Activated CD4-positive, alpha-beta T cell treated with anti-CD3 and anti-CD28 coated beads, Interleukin-2, Interleukin-6, amounts not matched to agents 100 ng/mL and 50 ng/mL, durations not matched to agents 16 hours and 8 hours (primary cell): ENCODE measurements at places on chromosomes 12 and 14.

GRCh38 chr12:120961604-120962531, 16.5 kb upstream of the HNF1A start:
- no peak for DNase-seq

DNA sequence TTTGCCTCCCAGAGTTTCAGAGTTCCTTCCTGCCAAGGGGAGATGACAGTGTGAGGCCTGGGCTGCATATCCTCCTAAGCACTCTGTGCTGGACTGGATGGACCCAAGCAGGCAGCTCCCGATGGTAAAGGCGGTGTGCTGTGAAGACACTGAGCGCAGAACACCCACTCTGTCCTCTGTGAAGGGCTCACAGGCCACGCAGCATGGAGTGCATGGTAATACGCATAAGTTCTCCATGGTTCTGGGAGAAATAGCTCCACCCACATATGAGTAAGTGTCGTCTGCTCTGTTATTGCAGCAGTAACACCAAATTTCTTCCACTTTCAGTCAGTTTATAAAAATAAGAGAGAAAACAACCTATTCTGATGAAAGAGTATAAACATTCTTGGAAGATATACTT, 55.8 kb downstream of the TMEM30B start:
- no peak for DNase-seq

GRCh38 chr12:49687941-49688340, 19.3 kb downstream of the FMNL3 start:
- no peak for DNase-seq

GRCh38 chr12:45634273-45634917, 95.1 kb upstream of the ARID2 start:
- peak; percentile 4 for DNase-seq

DNA sequence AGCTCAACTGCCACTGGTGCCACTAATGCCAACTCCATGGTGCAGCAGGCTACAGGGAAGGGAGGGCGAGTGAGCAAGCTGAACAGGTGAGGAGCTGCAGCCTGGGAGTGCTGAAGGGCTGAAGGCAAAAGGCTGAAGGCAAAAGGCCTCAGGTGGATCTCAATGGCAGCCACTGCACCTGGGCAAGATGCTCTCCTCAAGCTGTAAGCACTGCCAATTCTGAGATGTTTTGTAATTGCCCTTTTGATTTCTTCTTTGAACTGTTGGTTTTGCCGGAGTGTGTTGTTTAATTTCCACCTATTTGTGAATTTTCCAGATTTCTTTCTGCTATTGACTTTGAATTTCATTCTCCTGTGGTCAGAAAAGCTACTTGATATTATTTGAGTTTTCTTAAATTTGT, 97.6 kb downstream of the PIK3C2G start:
- DNase-seq, result no peak

- peak; percentile 91 for DNase-seq
Measured at GRCh38 chr12:95102916-95103671, 29.7 kb upstream of the NR2C1 start.

DNA sequence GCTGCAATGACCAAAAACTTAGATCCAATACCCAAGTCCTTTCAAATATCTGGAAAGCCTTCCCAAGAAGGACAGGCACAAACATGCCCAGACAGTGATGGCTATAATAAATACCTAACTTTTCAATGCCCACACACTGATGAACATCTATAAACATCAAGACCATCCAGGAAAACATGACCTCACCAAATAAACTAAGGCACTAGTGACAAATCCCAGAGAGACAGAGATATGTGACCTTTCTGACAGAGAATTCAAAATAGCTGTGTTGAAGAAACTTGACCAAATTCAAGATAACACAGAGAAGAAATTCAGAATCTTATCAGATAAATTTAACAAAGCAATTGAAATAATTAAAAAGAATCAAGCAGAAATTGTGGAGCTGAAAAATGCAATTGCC, 38.7 kb upstream of the INSM2 start:
- no peak for DNase-seq

GRCh38 chr12:47408171-47408871, 297.5 kb downstream of the RPAP3 start:
- no peak for DNase-seq

- no peak for DNase-seq
Measured at GRCh38 chr14:81591266-81591665, 57.6 kb upstream of the SEL1L start.

DNA sequence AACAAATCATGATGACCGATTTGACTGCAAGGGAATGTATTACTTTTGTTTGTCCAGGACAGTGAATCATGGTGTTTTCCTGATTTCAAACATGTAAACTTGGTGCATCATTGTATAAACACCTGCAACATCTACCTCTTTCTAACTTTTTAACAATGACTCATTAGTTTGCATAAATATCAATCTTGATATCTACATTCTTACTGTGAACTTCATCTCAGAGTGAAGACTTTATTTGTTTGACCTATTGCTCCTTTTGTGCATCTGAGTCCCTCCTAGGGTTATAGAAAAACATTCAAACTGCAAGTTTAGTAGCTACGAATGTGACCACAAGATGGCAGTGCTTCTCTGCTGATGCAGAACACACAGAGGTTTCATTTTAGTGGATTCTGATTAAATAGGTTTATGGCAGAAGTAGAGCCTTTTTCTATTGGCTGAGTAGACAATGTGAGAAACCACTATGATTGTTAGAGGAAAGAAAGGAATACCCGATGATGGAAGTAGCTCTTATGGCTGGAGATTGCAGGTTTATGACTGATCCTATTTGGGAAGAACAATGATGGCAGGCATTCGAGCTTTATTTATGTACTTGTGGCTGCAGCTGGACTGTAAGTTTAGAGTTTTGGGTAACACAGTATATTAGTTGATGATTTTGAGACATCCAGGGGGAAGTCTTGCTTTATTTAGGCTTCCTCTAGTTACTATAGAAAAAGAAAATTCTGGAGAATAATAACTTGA, 244.2 kb upstream of the OR4E1 start:
- peak; percentile 73 for DNase-seq

DNA sequence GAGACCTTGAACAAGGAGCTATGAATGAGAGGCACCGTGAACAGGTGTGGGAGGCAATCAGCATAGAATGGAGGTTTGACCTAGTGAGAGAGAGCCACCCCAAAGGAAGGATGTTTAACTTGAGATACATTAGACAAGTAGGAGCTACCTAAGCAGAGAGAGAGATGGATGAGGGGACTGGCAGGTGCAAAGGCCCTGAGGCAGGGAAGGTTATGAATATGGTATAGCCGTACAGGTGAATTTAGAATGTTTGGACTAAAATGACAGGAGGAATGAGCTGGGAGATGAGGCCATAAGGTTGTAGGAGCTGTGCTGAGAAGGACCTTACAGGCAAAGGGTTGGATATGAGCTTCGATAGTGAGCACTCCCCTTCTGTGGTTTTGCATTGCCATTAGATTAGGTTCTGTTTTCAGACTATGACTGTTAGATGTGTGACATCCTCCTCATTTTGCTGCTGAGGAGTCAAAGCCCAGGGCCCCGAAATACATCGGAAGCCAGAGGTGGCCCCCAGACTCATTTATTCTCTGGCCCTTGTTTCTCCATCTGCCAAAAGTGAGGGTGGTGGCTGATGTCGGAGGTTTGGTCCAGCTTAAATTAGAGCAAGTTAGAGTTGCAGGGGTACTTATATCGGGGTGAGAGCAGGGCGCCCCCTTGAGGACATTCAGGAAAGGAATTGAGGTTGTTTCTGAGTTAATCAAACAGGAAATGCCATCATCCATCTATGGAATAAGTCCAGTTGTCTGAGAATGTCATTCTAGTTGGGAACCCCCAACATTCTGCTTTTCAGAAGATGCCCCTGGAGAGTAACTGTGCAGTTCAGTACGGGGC, 29.4 kb downstream of the SLC24A4 start:
- DNase-seq, result peak; percentile 55

DNA sequence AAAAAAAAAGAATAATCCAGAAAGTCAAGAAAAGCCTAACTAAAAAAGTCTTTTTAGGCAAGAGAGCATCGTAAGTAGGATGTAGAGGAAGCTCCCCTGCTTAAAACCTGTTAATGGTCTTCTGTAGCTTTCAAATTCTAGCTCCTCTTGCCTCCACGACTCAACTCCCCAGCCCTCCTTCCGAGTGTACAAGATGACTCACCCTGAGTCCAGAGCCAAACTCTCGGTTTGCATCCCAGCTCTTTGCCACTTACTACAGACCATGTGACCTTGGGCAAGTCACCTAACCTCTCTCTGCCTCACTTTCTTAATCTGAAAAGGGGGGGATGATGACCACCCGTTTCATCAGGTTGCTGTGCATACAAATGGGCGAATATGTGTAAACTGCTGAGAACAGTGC, 460.4 kb downstream of the DPF3 start:
- DNase-seq, result no peak

DNA sequence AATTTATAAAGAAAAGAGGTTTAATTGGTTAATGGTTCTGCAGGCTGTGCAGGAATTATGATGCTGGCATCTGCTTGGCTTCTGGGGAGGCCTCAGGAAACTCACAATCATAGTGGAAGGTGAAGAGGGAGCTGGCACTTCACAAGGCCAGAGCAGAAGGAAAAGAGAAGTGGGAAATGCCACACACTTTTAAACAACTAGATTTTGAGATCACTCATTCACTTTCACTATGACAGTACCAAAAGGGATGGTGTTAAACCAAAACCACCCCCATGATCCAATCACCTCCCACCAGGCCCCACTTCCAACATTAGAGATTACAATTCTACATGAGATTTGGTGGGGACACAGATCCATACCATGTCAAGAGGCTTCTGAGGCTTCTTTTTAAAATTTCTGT, 62.6 kb downstream of the SLC38A4 start:
- DNase-seq, result peak; percentile 53
